ENCODE measurements at places on chromosomes 4 and X.

DNA sequence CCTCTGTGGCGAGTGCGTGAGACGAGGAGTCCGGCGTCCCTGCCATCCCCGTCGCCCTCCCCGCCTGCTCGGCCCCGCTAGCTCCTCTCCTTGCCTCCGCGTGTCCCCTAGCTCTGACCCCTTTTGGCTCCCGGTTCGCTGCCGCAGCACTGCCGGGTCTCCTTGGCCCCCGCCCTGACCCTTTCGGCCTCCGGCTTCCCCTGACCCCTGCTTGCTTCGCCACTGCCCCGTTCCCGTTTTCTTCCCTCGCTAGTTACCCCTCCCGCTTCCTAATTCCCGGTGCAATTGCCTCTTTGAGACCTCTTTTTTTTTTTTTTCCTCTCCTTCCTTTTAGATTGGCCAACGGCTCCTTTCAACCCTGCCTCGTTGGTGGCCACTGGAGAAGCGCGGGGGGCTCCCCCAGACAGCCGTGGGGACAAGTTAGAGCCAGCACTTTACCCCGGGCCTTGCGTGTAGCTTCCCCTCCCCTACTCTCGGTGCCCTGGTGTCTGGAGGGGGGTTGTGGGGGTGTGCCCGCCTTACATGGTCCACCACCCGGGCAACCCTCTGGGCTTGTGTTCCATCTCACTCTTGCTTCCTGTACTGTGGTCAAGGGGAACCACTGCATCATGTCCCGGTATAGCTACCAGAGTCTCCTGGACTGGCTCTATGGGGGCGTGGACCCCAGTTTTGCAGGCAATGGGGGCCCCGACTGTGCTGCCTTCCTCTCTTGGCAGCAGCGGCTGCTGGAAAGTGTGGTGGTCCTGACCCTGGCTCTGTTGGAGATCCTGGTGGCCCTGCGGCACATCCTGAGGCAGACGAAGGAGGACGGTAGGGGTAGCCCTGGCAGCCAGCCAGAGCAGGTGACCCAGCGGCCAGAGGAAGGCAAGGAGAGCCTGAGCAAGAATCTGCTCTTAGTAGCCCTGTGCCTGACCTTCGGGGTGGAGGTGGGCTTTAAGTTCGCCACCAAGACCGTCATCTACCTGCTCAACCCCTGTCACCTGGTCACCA is 548 bp downstream of the TMEM164 start:
- DNase-seq, result no peak

GRCh38 chr4:121428721-121429120 is 47.9 kb upstream of the QRFPR start:
- DNase-seq, result no peak

DNA sequence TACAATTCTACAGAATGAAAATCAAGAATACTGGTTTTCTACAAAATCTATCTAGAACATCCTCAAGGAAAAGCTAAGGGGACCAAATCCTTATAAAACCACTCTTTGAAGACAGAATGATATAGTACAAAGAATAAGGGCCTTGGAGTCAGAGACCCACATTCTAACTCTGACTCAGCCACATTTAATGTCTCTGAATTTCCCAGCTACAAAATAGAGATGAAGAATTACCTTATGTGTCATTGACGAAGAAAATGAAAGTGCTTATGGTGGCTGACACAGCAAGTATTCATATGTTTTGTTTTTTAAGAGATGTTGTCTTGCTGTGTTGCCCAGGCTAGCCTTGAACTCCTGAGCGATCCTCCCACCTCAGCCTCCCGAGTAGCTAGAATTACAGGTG is 35.9 kb upstream of the CXorf38 start:
- no peak for DNase-seq

GRCh38 chrX:69616457-69617203 is 717 bp downstream of the EDA start:
- no peak for DNase-seq

DNA sequence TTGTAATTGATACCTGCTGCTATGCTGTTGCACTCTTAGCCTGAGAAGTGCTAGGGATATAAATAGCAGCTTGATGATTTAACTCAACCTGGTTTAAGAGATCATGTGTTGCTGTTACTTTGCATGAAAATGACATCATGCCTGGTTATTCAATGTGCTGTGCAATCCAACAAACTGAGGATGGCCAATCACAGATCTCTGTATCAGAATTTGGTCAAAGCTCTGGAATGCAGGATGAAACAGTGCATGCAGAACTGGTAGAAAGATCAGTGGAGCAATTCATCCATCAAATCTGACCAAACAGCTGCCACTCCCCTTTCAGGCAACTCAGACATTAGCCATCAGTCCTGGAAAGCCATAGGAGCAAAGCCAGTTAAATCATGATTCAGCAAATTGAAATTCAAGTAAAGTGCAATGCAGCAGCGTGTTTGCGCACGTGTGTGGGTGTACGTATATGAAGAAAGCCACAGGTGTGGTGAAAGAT is 160.3 kb upstream of the RASGEF1B start:
- no peak for DNase-seq

- no peak for DNase-seq
Observed at GRCh38 chr4:10703156-10703555, 18.6 kb upstream of the CLNK start.

GRCh38 chr4:176309772-176310171 is 10.0 kb upstream of the SPCS3 start:
- DNase-seq, result no peak

GRCh38 chrX:71870208-71871098 is 40.2 kb upstream of the NHSL2 start:
- DNase-seq, result no peak

GRCh38 chr4:23401572-23401971 is 488.3 kb downstream of the PPARGC1A start:
- DNase-seq, result no peak
